ENCODE measurements at places on chromosomes 5 and 9.
A peak's percentile ranks its signal among the peaks of the same experiment; 100 is the strongest.

DNA sequence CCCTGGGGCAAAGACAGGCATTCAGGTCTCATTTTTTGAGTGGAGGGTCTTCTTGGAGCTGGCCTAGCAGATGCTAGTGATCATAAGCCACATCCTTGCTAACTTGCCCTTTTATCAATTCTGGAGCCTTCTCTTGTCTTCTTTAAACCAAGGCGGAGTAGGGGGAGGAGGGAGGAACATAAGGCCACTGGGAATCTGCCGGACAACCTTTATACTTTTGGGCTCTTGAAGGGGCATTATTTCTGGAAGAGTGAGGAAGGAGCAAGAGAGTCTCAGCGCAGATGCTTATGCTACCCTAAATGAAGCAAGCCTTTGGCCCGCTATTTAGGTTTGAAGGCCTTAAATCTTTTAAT, 2.0 kb downstream of the TMEFF1 start:
- no peak for DNase-seq

- DNase-seq = no peak
These were observed 569.5 kb upstream of the WWC1 start for GRCh38 chr5:167721926-167722440.

DNA sequence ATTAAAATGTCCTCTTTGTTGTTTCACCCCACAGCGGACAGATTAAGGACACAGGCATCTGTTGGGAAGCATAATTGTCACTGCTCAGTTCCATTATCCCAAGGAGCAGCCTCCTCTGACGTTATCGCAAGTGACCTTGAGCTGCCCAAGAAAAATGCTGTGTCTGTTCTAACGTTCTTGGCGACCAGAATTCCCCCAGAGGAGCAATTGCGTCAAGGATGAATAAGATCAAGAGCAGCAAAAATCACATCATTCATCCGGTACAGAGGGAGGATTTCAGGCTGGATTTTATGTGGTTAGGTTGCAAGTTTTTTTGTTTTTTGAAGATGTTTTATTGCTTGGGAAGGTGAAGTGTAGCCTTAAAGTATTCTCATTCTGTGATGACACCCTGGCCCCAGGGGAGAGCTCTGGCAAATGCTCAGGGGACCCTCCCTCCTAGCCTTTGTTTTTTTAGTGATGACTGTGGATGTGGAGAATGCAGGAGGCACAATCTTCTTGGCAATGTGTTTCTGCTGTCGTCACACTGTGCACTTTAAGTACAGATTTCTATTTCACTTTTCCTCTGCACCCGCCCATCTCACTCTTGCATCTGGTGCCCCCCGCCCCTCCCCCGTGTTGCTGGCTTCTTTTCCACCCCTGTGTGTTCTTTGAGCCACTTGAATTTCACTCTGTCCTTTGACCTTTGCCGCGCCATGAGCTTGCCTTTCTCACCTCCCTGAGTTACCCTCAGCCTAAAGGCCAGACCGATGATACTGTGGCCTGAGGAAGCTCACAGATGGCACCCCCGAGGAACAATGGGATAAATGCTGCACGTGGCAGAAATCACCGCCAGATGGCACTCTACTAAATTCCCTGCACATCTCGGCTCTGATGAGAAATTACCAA, 308.5 kb downstream of the RAB3C start:
- peak; percentile 84 for DNase-seq

- DNase-seq = no peak
These were observed 10.0 kb upstream of the ATG10 start for GRCh38 chr5:81961651-81962440.

GRCh38 chr5:123710031-123710430, 198.1 kb downstream of the CSNK1G3 start:
- DNase-seq = no peak

DNA sequence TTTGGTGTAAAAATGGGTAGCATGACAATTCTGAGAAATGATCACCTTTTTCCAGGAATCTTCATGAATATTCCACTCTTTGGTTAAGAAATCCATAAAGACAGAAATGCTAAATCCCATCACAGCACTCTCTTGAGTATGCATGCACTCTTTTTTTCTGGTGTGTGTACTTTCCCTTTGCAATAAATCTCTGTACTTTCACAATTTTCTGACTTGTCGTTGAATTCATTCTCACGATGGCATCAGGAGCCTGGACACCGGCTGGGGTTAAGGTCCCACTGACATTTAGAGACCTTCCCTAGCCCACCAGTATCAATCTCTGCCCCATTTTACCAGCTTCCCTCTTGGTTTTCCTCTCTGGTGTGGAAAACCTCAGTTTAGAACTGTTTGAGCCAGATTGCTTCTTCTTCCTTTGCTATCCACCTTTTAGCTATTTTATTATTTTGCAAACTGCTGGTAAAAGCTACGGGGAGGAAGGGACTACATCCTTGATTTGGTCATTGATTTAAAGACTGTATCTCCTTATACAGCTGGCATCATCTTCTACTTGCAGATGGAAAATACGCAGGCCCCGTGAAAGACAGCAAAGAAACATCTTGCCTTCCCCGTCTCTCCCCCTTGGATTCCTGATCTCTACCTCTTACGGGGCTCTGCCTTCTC, 59.9 kb upstream of the ZFR start:
- DNase-seq = no peak

DNA sequence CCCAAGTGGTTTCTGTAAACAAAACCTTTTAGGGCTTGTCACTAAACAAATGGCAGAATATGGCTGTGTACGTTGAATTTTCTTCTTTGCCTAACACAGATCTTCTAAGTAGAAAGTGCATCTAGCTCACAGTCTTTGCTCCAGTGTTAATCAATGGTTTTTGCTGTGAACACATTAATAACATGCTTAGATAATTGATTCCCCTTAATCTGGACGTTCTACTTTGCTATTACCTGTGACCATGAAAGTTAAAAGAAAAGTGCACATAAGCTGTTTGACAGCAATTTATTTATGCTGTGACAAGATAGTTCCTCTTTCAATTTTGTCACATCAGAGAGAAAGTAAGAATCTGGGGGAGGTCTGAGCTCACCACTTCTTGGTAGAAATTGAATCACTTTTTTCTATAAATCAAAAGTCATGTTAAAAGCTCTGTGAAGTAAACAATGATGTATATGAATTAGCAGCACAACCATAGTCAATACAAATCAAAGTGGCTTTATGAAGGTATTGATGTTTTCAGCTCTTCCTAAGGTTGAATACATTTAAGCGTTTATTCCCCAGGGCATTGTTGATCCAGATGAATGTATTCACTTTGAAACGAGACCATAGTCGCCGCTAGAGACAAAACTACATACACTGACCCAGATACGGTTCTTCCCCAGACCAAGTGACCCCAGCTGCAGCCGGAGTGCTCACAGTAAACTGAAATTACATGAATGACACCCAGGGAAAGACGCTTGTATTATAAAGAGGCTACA, 174.6 kb upstream of the ZNF608 start:
- no peak for DNase-seq

GRCh38 chr9:93107151-93107824, 11.3 kb downstream of the CARD19 start:
- DNase-seq = no peak

- no peak for DNase-seq
These were observed 130.9 kb downstream of the SNCAIP start for GRCh38 chr5:122442938-122443337.

DNA sequence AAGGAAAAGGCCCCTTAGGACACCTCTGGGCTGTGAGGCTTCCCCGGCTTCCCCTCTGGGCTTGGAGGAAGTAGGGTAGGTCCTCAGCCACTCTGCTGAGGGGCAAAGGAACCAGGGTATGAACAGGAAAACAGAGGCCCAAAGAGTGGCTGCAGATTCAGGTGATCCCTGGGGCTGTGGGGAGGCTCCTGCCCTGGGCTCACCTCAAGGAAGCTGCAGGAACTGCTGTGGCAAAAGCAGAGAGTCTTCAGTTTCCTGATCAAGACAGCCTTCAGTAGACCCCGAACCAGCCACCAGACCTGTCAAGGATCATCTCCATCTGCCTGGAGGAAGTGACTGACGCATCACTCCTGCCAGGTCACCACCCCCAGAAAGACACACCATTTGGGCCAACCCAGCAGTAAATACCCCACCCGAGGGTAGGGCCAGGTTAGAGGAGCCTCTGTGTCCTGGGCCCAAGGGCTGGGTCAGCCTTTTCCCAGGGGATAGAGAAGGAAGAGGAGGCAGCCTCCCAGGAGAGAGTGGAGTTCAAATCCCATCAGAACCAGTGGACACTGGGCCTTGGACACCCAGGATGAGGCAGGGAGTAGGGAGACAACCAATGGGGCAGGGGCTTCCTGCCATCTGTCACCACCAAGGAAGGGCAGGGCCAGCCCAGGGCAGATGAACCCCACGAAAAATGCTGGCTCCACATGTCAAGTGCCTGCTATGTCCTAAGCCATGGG, 5.8 kb upstream of the ST6GALNAC6 start:
- no peak for DNase-seq

DNA sequence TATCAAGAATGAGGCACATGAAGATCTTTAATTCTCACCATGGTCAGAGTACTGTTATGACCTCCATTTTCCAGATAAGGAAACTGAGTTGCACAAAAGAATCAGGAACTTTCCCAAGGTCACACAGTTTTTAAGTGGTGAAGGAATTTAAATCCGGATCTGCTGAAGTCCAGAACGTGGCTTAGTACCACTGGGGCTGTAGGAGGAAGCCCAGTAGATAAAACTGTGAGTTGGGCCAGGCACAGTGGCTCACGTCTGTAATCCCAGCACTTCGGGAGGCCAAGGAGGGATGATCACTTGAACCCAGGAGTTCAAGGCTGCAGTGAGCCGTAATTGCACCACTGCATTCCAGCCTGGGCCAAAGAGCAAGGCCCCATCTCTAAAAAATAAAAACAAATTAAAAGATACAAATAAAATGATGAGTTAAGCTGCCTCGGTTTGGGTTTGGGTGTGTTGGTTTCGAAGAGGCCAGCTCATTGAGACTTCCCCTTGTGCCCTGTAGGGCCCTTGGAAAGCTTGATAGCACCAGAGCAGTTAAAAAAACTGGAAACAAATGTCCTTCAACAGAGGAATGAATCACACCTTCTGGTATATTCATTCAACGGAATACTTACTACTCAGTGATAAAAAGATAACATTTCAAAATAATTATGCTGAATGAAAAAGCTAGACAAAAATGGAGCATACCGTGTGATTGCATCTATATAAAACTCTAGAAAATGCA, 20.1 kb downstream of the ATOX1 start:
- DNase-seq = peak; percentile 19

GRCh38 chr9:129495620-129496472, 125.1 kb downstream of the C9orf50 start:
- peak; percentile 98 for DNase-seq

DNA sequence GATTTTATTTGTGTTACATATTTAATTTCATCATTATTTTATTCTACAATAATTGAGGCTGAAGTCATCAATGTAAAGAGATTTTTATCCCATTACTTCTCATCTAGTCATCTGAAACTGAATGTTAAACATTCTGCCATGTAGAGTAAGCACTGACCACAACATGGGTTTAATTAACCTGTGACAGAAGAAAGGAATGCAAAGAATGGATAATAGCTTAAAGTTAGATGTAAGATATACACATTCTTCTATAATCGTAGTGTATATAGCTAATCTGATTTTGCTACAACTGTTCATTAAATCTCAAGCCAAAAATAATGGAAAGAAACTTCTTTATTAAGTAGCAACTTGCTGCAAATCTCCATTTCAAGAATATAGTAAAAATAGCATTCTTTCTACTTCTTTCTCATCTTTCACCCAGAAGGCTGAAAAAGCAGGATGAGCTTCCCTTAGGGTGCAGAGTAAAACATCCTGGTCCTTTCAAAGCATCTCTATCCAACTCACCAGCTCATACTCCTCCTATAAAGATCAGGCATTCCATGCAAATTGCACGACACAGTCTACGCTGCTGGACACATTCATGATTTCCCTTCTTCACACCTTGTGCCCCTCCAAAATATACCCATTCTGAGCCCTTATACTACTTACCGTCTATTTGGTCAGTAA, 115.2 kb downstream of the EFNA5 start:
- peak; percentile 9 for DNase-seq

DNA sequence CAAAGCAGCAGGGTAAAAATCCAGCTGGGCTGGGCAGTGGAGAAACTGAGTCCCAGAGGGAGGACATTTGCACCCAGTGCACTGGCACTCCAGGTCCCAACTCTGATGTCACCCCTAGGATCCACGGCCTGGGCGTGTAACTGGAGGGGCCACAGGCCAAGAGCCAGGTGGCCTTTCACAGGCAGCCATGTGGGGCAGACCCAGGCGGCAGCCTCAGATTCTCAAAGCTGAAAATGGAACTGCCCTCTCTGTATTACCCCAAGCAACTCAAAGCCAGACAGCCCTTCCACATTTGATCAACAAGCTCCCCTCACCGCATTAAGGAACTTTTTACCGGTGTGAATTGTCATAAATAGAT, 46.7 kb downstream of the RASGEF1C start:
- no peak for DNase-seq

DNA sequence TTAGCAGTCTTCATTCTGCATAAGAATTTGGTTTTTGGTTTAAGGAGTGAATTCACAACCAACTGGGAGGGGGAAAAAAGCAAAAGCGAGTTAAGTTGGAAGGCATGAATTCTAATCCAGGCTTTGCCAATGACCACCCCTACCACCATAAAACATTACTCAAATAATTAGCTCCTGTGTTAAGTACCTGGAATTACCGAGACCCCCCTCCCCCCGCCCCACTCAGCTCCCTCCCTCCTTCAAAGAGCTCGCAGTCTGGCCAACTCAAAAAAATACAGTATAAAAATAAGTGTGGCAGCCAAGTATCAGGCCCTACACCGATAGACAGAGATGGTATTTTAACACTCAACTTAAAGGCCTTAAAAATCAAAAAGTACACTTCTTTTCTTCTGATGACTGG, 492 bp downstream of the ATG12 start:
- no peak for DNase-seq

DNA sequence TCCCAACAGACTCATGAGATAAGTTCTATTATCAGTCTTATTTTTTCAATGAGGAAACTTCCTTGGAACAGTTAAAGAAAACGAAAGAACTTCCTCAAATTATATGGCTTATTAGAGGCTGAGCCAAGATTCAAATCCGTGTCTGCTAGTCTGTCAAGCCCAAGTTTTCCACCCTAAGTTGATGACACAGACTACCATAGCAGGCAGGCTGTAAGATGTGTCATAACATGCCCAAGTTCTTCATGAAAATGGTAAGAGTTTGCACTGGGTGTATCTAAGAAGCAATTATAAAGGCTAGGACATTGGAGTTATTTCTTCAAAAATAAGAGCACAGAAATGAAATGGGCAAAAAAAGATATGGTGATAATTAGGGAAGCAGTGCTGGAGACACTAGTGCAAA, 634.5 kb downstream of the BRINP1 start:
- no peak for DNase-seq

DNA sequence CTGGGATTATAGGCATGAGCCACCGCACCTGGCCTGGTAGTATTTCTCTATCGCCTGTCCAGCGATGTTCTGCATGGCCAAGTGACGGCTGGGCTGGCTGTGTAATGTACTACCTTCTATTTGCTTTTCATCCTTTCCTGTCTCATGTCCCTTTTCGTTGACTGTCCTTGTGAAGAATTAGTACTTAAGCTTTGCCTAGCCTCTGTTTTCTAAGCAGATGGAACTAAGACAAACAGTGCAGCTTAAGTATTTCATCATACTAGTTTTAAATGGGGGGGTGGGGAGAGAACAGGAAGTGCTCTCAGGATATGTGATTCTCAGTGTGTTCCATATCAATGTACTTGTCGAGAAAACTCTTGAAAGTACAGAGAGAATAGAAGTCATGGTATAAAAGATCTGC, 31.7 kb upstream of the CCL21 start:
- DNase-seq = no peak

All from GM03348 (cell line).